ENCODE measurements at places on chromosomes 2 and 18.

DNA sequence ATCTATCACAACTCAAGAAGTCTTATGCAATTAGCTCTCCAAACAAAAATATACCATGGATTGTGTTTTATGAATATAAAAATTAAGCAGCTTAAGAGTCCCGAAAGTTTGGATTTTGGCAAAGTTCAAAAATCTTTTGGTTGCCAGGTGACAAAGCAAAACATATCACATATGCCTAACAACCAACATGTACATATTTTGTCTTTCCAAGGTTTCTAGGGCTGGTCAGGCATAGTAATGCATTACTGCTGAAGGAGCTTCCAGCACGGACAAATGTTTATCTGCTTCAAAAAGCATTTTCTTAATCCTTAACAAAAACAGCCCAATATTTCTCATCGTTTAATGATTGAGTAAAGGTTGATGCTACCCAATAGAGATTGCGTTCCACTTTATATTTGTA lies 1327.1 kb upstream of the ZEB2 start:
- DNase-seq, result no peak

GRCh38 chr2:11722292-11723060 lies 24.0 kb upstream of the LPIN1 start:
- DNase-seq, result no peak

- DNase-seq, result no peak
Measured at GRCh38 chr18:29434650-29435049, 1257.7 kb upstream of the CDH2 start.

- DNase-seq, result no peak
Measured at GRCh38 chr2:199977984-199978415, 22.6 kb downstream of the MAIP1 start.

- no peak for DNase-seq
Measured at GRCh38 chr2:205387350-205388055, 294.8 kb upstream of the NRP2 start.

GRCh38 chr2:202049840-202050239 lies 16.2 kb downstream of the FZD7 start:
- no peak for DNase-seq

GRCh38 chr2:11513319-11513718 lies 20.5 kb upstream of the GREB1 start:
- DNase-seq, result no peak

- no peak for DNase-seq
Measured at GRCh38 chr2:88110830-88111229, 17.0 kb downstream of the FABP1 start.

- DNase-seq, result peak; percentile 59
Measured at GRCh38 chr2:54522624-54523281, 66.6 kb downstream of the SPTBN1 start.

GRCh38 chr2:216221811-216222210 lies 112.7 kb downstream of the XRCC5 start:
- DNase-seq, result no peak

GRCh38 chr2:170361090-170361936 lies 183.4 kb downstream of the MYO3B start:
- DNase-seq, result peak; percentile 20

DNA sequence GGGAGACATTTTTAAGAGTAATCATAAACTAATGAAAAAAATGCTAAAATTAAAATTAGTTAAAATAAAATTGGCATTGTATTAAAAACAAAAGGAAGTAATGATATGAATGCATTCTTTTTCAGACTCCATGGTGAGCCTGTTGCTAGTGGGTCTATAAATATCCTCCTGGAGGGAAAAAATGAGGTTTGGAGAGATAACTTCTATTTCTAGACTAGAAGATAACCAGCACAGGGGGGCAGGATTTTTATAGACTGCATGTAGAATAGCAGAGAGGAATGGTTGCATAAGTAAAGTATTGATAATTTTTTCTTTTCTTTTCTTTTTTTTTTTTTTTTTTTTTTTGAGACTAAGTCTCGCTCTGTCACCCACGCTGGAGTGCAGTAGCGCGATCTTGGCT lies 835.8 kb upstream of the VRK2 start:
- DNase-seq, result no peak

DNA sequence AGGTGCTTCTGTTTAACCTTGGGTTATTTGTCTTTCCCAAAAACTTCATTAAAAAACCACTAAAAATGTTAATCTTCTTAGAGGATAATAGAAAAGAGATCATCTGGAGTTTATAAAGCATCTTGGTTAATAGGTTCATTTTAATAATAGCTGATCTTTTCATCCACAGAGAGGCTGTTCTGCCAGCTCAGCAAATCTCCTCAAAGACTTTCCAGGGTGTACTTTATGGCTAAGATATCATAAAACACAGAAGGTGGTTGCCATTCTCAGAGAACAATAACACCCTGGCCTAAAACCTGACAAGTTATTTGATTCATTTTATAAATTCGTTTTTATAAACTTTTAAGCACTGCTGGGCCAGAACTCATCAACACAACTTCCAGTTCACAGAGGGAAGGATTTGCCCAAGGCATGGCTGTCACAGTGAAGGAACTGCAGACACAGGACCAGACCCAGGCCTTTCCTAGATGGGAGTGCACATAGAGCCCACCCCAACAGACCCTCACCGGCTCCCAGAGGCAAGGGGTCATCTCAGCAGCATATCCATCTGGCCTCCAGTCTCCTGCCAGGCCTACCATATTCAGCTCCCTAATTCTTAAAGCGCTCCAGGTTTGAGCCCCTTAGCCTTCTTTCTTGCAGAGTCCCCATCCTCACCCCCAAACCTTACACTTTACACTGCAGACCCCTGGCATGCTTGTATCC lies 203.4 kb upstream of the RAB6C start:
- no peak for DNase-seq

DNA sequence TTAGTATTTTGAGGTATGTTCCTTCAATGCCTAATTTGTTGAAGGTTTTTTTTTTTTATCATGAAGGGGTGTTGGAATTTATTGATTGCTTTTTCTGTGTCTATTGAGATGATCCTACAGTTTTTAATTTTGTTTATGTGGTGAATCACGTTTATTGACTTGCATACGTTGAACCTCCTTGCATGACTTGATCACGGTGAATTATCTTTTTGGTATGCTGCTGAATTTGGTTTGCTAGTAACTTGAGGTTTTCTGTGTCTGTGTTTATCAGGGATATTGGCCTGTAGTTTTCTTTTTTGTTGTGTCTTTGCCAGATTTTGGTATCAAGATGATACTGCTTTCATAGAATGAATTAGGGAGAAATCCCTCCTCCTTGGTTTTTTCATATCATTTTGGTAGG lies 23.9 kb downstream of the CLIP4 start:
- DNase-seq, result no peak

GRCh38 chr2:24132543-24132942 lies 9.3 kb downstream of the FAM228B start:
- no peak for DNase-seq
